GDM1 (cell line): ENCODE measurements at places on chromosomes 3 and 15.

GRCh38 chr3:54337846-54338245, 215.5 kb downstream of the CACNA2D3 start:
- DNase-seq, result no peak

DNA sequence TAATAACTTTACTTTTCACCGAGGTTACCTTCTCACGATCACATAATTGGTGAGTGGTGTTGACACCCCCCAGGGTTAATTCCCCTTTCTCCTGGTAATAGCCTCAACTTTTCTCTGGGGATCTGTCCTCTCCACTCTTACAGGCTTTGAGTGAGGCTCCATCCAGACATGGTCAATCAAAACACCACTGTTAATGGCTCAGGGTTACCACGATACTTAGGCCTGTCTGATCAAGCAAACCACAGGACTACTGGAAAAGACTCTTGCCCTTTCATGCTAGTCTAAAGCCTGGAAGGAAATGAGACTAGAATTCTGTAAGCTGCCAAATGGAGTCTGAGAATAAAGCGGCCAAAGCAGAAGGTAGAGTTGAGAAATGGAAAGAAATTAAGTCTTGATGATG, 56.5 kb upstream of the STT3B start:
- no peak for DNase-seq

DNA sequence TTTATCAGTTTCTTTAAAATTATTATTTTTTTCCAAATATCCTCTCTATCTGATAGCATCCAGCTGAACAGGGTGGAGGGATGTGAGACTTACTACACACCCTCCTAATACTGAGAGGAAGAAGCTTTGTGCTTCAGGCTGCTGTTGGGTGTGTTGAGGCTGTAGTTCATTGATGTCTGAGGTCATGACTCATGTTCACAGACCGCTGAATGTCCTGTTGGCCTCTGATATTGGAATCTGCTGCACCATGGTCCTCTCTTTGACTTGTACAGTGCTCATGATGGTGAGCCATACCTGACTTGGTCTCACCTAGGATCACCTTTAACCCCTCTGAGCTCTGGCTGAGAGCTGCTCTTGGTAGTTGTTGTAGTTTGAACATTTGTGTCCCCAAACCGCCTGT, 302.9 kb downstream of the SATB1 start:
- DNase-seq, result no peak

DNA sequence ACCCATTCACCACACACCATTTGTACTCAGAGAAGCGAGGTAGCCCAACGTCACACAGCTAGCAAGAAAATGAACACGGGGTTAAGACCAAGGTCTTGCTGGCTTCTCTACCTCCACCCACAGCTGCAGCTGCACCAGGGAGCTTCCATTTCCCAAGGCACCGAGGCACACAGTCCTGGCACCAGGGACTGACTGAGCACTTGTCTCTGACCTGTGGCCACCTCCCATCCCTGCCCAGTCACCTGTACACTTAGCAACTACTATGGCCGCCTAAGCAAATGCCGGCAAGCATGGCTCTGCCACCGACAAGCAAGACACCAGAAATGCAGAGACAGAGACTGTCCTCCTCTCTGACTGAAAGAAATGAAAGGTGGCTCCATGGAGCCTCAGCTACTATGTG, 15.3 kb downstream of the ZXDC start:
- no peak for DNase-seq

- no peak for DNase-seq
Measured at GRCh38 chr3:58256511-58256910, 18.9 kb downstream of the ABHD6 start.

DNA sequence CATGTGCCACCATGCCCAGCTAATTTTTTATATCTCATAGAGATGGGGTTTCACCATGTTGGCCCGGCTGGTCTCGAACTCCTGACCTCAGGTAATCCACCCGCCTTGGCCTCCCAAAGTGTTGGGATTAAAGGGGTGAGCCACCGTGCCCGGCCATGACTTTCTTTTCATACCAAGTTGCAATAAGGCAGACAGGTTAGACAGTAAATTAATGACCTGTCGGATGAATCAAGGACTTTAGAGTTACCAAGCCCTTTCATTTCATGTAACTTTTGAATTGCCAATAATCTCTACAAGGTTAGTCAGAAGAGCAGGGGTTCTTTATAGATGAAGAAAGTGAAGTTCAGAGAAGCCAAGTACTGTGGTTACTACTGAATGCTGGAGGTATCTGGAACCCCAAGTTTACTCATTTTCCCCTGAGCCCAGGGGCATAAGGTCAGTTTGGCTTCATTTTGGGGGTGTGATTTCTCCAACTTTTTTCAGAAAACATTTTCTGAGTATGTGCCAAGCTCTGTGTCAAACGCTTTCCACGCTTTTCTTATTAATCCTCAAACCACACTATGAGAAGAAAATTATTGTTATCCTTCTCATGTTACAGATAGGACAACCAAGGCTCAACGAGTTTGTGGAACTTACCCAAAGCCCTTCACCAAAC, 11.9 kb downstream of the PRICKLE2 start:
- no peak for DNase-seq

- no peak for DNase-seq
Measured at GRCh38 chr3:13966302-13966701, 86.4 kb upstream of the WNT7A start.

DNA sequence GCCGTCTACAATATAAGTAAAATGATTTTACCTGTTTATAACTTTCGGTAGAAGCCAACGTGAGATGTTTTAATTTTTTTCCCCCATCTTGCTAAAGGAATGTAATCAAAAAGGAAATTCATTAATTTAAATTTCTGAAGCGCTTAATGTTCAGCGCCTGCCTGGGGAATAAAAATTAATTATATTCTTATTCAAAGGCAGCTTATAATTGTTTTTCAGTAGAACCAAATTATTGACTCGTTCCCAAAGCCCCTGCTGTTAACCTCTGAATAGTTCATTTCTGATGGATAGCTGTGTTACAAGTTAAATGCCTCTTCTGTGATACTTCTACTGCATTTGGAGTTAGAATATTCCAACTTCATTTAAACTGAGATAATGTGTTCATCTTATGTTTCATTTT, 51.6 kb downstream of the ARMC8 start:
- no peak for DNase-seq

- no peak for DNase-seq
Measured at GRCh38 chr15:48963524-48964113, at the start of gene SHC4. TSS of gene SHC4 (minus strand) at chr15:48963919. CDS start at chr15:48963015, 904 bp downstream.

- DNase-seq, result no peak
Measured at GRCh38 chr3:64059484-64060175, 36.3 kb upstream of the PSMD6 start.

DNA sequence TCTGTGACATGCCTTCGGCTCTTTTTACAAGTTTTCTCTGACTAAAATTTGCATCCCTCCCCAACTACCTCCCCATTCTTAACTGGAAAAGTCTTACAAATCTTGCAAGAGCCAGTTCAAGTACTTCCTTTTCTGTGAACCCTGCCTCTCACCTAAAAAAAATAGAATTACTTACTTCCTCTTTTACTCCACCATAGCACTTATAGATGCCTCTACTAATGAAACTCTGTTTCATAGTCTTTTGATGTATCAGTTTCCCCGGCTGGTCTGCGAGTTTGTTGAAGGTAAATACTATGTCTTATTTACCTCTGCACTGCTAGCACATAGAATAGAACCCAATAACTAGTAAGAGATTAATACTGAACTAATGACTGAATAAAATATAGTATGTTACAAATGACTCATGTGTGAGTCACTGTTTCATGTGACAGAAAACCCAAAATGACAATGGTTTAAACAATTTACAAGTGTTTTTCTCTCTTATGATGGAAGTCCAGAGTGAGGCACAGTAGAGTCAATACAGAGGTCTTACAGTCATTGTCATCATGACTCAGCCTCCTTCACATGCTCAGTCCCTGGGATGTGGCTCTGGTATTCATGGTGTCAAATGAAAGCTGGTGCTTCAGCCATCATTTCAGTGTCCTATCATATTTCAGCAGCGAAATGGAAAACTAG, 393.5 kb downstream of the RSL24D1 start:
- peak; percentile 70 for DNase-seq

DNA sequence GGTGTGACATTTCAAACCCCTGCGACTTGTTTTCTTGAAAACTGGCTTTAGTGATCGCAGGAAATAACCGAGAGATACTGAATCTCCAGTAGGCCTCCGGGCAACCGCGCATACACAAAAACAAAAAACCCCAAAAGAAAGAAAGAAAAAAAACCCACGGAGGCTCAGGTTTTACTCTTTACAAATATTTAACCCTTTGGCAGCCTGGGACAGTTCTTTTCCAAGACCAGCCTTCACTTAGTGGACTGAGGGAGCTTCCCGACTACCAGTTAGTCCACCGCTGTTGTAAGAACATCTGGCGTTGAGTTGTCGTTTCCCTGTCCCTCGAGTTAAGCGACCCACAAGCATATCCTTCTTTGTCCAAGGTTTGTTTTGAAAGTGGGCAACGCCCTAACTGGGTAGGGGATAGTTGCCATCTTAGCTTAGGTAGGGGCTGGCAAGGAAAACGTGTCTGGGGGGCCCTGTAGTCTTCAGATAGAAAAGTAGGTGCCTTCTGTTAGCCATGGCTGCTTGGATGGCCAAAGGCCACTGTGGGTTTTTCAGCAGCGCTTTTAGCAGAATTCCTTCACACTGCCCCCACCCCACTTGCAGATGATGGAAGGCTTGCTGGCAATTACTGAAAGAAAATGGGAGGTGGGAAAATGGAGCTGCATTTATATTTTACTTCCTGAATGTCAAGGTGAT, 6.9 kb downstream of the ISL2 start:
- no peak for DNase-seq

DNA sequence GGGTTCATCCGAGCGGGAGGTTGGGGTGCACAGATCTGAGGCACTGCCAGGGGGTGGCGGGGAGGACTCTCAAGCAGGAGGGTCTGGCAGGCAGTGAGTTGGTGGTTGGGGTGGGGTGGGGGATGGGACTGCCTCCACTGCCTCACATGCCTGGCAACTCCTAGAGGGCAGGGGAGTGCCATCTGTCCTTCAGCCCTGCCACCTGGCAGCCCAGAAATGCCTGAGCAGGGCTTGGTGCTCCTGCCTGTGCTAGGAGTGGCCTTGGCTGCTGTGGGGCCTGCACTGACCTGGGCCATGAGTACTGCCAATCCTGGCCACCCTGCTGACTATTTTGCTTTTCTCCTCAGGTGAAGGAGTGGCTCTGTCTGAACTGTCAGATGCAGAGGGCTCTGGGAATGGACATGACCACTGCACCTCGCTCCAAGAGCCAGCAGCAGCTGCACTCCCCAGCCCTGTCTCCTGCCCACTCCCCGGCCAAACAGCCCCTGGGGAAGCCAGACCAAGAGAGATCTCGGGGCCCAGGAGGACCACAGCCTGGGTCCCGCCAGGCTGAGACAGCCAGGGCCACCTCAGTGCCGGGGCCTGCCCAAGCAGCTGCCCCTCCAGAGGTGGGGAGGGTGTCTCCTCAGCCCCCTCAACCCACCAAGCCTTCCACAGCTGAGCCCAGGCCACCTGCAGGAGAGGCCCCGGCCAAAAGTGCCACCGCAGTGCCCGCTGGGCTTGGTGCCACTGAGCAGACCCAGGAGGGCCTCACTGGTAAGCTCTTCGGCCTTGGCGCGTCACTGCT, 32.0 kb upstream of the APEH start:
- DNase-seq, result no peak

GRCh38 chr3:29153811-29154210, 127.1 kb upstream of the RBMS3 start:
- DNase-seq, result peak; percentile 65

- no peak for DNase-seq
Measured at GRCh38 chr3:157066335-157067098, 93.4 kb downstream of the CCNL1 start.

DNA sequence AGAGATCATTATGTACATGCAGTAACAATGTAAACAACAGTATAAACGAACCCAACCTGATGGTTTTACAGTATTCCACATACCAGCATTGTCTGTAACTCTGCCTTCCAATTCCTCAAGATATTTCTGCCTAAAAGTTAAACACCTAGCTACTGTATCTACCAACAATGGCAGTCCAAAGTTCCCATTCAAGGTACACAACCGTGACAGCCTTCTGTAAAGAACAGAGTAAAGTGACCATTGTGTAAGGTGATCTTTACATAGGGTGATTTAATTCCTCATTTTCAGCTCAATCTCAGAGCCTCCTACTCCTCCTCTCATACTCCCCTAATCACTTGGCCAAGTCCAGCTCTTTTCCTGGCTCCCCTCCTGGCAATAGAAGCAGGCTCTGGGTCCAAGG, 10.4 kb downstream of the SECISBP2L start:
- DNase-seq, result no peak

GRCh38 chr3:143973259-143974021, 1.8 kb downstream of the DIPK2A start:
- peak; percentile 75 for DNase-seq

DNA sequence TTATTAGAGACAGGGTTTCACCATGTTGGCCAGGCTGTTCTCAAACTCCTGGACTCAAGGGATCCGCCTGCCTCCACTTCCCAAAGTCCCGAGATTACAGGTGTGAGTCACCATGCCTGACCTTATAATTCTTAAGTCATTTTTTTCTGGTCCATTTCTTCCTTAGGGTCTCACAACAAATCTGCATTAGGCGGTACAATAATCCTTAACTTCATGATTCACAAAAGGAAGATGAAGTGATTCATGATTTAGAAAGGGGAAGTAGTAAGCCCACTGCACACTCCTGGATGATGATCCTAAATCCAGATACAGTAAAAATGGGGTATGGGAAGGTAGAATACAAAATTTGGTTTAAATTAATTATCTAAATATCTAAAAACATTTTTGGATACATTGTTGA, 45.0 kb upstream of the TKT start:
- no peak for DNase-seq

- no peak for DNase-seq
Measured at GRCh38 chr15:42010434-42010833, 10.4 kb downstream of the PLA2G4E start.

DNA sequence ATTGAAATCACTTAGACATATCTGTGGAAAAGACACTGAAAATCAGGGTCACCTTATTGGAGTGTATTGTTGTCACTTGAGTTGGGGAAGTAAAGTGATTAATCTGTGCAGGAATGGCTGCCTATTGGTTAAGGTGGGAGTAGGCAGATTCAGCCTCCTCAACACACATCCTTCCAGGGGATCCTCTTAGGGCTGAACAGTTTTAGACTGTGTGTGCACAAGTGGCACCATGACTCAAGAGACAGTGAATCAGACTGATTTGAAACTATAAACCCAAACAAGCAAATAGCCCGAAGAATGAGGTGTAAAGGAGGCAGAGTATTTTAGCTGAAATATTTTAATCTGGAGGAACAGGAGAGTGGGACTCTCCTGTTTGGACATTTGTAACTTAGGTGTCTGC, 4.9 kb downstream of the ABHD17C start:
- no peak for DNase-seq

GRCh38 chr3:8739757-8740504, 6.3 kb downstream of the CAV3 start:
- DNase-seq, result no peak

DNA sequence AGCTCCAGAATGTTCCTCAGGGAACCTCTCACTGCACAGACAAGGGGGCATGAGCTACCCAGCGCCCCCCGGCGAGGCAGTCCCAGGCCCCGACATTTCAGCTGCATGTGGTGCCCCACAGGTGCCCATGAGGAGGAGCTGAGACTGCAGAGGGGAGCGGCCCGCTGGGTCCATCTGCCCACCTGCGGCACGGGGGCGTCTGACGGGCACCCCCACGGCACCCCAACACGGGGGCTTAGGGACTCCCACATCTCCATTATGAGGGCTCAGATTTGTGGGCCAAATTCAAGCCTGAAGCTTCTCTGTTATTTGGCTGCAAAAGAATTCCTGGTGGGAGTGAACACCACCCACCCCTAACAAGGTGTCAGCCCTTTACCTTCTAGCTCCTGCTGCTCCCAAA, 258.4 kb downstream of the UACA start:
- DNase-seq, result no peak
